Stimulated activated CD4-positive, alpha-beta T cell treated with anti-CD3 and anti-CD28 coated beads, TNF-alpha, amount 100 ng/mL, for 1 hour (primary cell): ENCODE measurements at places on chromosomes 2 and 18.

DNA sequence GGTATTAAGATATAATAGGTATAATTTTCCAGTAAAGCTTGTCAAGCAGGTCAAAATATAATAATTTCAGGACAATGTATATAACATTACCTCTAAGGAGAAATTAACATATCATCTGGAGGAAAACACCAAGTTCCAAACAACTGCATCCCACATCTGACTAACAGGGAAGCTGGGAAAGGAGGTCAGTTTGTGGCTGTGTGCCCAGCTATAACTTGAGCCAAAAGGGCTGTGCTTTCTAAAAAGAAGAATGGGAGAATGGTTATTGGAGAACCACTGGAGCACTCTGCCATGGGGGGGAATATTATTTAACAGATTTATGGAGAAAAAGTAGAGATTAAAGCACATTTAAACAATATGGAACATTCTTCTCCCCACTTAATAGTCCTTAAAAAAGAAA, 390.6 kb upstream of the PKDCC start:
- no peak for DNase-seq

- no peak for DNase-seq
These were observed 15.0 kb upstream of the GPR17 start for GRCh38 chr2:127630864-127631540.

DNA sequence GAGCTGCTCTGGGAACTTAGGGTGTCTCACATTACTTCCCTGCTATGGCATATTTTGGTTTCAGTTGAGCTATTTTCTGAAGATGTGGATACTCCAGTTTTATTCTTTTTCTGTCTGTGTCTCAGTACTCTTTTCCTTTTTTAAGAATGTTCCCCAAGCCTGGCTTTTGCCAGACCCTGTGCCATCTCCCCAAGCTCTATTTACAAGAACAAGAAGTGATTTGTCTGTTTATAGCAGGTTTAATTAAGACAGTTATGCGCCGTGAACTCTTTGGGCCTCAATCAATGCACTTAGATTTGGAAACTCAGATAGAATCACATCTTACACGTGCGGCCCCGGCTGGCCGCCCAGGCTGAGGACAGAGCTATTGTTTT, 8.9 kb upstream of the SATB2 start:
- DNase-seq = no peak

DNA sequence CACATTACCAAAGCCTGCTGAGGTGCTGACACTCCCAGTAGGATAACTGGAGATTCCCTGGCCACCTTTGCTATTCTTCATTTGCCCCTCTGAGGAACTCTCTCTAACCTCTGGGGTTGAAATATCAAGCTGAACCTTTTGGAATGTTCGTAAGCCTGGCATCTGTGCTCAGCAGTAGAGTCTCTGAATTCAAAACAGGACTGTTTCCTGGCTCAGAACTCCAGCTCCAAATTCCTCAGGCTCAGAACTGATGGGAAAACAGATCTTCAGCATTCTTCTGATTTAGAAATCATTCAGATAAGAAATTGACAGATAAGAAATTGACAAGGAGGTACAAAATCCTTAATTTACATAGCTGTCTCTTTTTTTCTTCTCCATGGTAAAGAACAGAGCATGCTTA, 22.2 kb upstream of the POU3F3 start:
- DNase-seq = no peak

DNA sequence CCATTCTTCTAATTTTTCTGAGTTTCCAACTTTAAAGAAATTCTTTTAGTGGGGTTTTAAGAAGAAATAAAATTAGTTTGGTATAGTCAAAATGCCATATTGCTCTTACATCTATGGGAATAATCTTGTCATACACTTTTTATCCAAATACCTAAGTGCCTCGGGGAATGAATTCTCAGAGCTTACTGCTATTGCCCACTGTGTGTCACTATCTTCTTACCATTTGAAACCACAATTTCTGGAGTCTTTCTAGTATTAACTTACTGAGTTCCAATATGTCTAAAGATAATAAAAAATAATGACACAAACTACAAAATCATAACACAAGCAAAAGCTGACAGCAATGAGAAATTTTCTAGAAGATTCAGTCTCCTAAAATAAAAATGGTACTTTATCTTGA, 23.7 kb upstream of the DNAH6 start:
- DNase-seq = no peak

GRCh38 chr18:79846936-79847557, 49.3 kb downstream of the KCNG2 start:
- DNase-seq = no peak

GRCh38 chr2:197516393-197516761, 511 bp downstream of the MOB4 start:
- DNase-seq = no peak
